Activated CD4-positive, alpha-beta T cell treated with anti-CD3 and anti-CD28 coated beads for 1 hour (primary cell): ENCODE measurements at places on chromosomes 4 and X.

GRCh38 chr4:98046665-98047064, 96.6 kb downstream of the STPG2 start:
- no peak for DNase-seq

- DNase-seq, result no peak
Measured at GRCh38 chrX:41984628-41985027, 61.3 kb upstream of the CASK start.

- DNase-seq, result no peak
Measured at GRCh38 chr4:151631349-151631748, 129.5 kb downstream of the GATB start.

DNA sequence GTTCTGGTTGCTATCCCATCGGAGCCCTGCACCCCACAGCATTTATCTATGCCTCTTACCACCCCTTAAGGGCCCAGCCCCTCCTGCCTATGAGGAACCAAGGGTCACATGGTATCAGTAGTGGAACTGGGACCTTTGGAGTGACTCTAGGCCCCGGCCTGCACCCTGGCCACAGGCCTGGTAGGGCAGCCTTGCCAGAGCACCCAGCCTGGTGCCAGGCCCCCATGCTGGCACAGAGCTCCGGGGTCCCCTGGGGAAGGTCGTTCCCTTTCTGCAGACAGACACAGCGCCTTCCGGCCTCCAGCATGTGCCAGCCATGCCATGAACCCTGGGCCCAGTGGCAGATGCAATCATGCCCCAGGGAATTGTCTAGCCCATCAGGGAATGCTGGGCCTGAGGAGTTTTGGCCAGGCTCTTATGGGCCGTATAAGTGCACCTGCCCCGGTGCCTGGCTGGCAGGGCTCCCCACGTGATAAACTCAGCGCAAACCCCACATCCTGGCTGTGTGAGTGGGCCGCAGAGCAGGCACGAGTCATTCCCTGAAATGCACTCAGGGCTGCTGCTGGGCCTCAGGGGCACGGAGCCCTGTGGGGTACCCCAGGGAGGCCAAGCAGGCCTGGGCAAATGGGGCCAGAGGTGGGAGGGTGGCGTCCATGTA, 19.8 kb upstream of the ADD1 start:
- no peak for DNase-seq

DNA sequence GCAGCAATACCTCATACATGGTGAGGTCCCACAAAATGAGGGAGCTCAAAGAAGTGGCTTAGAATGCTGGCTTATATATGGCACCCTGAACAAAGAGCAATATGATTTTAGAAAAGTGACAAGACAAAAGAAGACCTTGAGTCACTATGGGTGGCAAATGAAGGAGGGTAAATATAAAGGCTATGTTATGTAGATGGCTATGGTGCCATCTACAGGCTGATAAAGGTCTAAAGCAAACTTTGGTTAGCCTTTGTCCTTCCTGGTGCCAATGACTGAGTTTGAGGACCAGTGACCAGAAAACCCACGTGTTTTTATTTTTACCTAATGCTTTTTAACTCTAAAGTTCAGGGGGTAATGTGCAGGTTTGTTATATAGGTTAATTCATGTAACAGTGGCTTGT, 151.8 kb downstream of the CCNG2 start:
- no peak for DNase-seq

- no peak for DNase-seq
Measured at GRCh38 chr4:140837736-140838135, 81.6 kb upstream of the TBC1D9 start.

DNA sequence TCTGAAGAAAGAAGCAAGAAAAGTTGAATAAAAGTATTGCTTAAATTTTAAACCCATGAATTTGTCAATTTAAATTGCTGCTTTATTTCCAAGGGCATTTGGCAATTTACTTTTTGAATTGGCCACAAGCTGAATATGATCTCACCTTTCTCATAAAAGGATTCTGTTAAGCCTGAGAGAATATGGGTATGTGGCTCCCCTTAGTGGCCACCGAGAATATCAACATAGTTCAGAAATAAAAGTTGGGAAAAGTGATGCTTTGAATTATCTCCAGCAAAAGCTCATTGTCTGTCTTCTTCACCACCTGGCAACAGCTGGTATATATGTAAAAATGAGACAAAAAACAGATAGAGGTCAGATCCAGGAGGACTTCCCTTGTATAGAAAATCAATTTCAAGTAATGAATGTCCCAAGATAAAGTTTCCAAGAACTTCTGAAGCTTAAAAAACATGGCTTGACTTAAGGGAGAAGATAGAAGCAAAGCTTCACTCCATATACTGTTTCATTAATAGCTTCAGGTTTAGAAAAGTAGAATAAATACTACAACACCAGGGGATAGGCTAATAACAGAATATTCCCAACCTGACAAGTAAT, 290.7 kb upstream of the FAM241A start:
- DNase-seq, result no peak
